ENCODE measurements at places on chromosomes 12 and 14. TPM values are rescaled to one million over a fixed set of nuclear protein-coding genes. Genes with fewer than 3 reads are reported as not detected.

CDH24 gene
- total RNA-seq: 3.7 TPM

GRCh38 chr12:57372233-57372632 is 58.6 kb downstream of the R3HDM2 start:
- DNase-seq: no peak

LMBR1L gene
- total RNA-seq: 54.9 TPM

- DNase-seq: no peak
Observed at GRCh38 chr12:5248230-5248629, 183.7 kb upstream of the NTF3 start.

FAM186B gene
- total RNA-seq: not detected

DNA sequence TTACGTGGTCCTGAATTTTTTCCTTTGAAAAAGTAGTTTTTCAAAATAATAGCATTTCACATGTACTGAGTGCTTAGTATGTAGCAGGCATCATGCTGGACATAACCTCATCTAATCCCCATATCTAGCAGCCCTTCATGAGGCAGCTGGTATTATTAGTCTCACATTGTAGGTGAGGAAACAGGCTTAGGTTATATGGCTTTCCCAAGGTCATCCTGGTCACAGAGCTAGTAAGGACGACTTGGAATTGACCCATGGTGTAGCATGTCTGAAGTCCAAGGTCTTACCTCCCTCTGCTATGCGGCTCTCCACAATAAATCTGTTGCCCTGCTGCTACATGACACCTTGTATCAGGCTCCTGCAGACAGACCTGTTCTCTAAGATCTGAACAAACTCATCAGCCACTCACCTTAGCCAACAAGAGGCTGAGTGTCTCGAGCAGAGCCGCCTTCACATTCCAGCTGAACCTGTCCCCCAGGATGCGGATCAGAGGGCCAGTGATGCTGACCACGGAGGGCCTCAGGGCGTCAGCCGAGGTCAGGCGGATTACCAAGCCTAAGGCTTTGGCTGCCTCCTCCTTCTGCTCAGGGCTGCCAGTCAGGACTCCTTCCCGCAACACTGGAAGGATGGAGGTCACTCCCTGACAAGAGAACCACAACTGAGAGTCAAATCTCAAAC is 19.7 kb upstream of the RAB35 start:
- DNase-seq: no peak

FAM90A1 gene
- total RNA-seq: not detected

DNA sequence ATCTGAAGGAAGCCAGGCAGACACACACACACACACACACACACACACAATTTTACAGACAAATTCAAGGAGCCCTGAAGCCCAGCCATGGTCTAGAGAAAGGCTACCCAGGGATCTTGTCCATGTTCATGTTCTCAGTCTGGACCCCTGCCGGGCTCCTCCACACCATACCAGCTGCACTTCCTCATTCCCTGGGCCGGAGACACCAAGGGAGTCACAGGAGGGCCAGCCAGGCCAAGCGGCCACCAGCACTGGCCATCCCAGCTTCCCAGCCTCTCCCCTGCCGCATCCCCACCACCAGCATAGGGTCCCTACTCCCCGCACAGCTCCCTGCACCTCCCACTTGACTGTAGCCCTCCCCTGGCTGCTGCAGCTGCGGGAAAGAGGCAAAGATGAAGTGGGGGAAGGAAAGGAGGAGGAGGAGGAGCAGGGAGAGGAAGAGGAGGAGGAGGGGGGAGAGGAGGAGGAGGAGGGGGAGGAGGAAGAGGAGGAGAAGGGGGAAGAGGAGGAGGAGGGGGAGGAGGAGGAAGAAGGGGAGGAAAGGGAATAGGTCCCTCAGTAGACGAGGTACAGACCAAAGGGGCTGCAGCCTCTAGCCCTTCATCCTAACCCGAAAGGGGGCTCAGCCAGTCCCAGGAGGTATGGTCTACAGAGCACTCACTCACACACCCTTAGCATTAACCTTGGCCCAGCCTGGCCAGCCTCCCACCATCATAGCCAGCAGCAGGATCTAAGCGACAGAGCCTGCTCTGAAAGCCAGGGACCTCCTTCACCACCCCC is 293.2 kb downstream of the DPF3 start:
- peak; percentile 29 for DNase-seq

- no peak for DNase-seq
Observed at GRCh38 chr12:108667349-108667748, 33.7 kb upstream of the SELPLG start.

Measured in stomach (tissue), 19 donors.